CD4-positive, alpha-beta T cell treated with Interleukin-4 for 4 hours (primary cell): ENCODE measurements at places on chromosomes 3 and 15.

- no peak for DNase-seq
Observed at GRCh38 chr3:127796045-127796830, 26.1 kb downstream of the MGLL start.

GRCh38 chr3:170499562-170500156 is 81.0 kb downstream of the CLDN11 start:
- DNase-seq: no peak

DNA sequence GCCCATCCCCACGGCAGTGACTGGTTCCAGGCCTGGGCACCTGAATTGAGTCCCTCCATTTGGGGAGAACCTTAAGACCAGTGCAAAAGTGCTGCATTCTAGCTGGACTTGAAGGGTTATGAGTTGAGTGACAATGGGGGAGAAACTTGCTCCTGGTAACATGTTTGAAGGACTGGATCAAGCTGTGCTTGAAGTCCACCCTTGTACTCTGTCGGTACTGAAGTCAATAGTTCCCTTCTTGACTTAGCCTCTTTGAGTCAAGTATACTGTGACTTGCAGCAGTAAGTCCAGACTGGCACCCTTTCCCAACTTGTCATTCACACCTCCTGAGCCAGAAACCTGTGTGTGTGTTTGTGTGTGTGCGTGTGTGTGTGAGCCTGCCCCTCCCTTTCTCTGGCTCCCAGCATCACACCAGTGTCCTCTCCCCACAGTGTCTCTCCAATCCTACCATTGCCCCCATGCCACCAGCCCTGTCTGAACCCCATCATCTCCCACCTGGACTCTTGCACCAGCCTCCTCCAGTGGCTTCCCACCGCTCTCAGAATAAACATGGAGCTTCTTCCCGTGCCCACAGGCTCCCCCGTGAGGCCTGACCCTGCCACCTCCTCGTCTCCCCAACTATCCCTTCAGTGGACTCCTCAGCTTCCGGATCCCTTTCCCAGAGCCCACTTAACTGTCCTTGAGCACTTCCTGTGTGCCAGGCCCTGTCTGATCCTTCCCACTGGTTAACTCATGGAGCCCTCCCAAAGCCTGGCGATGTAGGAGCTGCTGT is 10.2 kb upstream of the FBLN2 start:
- DNase-seq: no peak

- DNase-seq: no peak
Observed at GRCh38 chr15:69226023-69226355, 65.6 kb downstream of the GLCE start.

DNA sequence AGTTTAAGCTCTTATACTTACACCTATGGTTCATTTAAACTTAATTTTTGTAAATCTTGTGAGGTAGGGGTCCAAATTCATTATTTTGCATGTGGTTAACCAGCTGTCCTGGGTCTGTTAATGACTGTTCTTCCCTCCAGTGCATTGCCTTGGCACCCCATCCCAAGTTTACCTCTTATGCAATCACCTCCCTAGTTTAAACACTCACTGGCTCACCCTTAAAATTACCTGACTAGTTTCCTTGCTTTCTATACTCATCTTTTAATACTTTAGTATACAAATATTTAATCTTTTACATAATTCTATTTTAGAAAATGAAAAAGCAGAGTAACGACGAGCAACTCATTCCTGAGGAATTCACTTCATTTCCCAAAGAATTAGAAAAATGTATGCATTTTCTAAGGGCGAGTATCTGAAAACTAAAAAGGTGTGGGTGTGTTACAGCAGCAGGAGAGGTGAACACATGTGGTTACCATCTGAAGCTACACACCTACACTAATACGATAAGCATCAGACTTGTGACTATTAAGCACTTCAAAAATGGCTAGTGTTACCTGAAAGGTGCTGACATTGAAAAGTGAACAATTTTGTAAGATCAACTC is 33.7 kb downstream of the TJP1 start:
- DNase-seq: no peak

DNA sequence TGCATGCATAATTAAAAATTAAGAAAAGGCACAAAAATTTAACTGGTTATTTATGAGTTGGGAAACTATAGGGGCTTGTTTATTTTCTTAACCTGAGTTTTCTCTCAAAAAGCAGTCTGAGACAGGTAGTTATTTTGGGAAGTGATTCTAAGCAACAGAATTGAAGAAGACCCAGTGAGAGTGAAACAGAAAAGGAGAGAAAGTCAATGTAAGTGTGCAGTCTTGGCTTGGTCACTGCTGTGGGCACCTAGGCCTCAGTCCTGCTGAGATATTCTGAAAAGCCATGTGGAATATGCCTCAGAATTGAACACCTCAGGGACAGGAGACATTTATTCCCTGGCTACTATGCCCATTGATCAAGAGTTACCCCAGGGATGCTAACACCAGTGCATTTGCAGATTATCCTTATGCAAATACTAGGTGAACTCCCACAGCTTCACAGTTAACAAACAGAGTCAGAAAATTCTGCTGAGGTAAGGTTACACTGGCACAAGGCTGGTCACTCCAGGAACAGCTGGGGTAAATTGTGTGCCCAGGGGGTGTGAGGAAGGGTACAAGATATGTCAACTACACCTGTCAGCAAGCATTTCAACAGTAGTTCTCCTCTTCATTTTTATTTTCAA is 222.7 kb downstream of the EFHB start:
- no peak for DNase-seq

- no peak for DNase-seq
Observed at GRCh38 chr3:143188881-143189280, 69.3 kb downstream of the CHST2 start.

DNA sequence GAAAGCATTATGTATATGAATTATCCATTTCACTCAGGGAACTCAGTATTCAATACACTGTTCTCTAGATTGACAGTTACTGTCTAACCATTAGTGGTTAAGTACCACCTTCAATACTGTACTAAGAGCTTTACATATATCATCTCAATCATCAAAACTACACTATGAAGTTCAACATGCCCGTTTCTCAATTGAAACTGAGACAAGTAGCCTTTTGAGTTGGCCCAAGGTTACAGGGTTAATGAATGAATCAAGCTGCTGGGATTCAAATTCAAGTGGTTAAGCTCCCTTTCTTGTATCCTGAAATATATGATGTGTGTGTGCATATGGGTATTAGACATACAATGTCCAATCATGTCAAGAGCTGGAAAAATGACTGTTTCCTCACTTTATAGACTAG is 5.8 kb downstream of the TASOR start:
- no peak for DNase-seq

DNA sequence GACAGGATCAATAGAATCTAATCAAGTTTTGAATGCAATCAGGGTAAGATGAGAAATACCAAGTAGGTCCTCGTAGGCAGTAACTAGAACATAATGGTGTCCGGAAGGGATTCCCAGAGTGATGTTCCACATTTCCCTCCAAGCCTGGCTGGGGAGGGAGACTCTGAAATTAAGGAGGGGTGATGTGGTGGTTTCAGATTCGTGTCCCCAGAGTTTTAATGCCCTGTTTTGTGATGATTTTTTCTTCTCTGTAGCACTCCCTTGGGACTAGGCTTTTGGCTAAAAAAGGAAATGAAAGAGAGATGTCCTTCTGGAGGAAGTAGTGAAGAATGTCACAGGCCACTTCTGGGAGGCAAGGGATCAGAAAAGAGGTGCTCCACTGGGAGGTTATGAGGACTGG is 108.3 kb upstream of the CACNA2D3 start:
- DNase-seq: no peak
